Activated naive CD4-positive, alpha-beta T cell treated with anti-CD3 and anti-CD28 coated beads, Interleukin-2, amount 50 U/mL, for 16 hours (primary cell): ENCODE measurements at places on chromosomes 11 and 22.
A peak's percentile ranks its signal among the peaks of the same experiment; 100 is the strongest.

DNA sequence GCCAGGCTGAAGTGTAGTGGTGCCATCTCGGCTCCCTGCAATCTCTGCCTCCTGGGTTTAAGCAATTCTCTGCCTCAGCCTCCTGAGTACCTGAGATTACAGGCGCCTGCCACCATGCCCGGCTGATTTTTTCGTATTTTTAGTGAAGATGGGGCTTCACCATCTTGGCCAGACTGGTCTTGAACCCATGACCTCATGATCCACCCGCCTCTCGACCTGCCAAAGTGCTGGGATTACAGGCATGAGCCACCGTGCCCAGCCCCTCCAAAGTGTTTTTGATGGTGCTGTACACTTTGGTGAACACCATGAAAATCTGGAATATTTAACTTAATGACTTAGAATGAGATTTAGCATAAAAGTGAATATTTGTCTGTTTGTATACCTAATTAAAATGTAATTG lies 5.6 kb downstream of the LUZP2 start:
- no peak for DNase-seq

DNA sequence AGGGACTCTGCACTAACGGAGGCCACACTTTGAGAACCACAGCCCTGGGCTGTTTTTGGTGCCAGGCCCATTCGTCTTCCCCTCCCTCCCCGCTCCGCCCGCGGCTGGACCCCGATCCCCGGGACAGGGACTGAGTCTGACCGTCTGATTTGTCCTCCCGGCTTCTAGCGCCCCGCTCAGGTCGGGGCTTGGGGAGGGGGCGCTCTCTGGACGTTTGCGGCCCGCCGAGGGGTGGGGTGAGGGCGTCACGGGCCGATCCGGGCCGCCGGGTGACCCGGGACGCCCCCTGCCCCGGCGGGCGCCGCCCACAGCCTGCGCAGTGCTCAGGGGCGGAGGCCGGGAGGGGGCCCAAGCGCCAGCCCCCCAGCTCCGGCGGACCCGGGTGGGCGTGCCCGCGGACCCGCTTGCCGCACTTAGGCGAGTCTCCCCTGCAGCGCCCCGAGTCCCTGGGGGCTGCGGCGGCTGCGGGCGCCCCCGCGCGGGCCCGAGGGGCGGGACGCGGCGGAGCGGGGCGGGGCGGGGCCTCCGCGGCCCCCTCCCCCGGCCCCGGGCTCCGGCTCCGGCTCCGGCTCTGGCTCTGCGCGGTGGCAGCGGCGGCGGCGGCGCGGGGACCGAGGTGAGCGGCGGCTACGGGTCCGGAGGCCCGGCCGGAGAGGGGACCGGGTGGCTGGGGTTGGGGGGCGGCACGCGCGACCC lies 33.7 kb upstream of the PRR5 start:
- peak; percentile 51 for DNase-seq

- no peak for DNase-seq
These were observed at the start of gene CASP1 for GRCh38 chr11:105034813-105035620. Gene CASP1, minus strand, starts transcription at chr11:105035144. Its CDS starts 31 bp downstream, at chr11:105035113.

DNA sequence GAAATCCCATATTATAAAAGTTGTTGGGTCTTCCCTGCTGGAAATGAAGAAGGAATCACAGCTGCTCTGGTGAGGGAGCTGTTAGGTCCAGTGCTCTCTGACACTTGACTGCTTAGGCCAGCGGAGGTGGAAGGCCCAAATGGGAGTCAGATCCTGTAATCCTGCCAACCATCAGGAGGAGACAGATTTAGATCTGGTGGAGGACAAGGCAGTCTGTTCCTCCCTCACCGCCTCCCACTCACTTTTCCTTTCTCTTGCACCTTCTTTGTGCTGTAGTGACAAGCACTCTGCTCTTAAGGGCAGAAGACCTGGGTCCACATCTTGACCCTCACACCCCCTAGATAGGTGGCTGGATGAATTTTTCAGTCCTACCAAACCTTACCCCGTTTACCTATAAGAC lies 59.7 kb upstream of the CHST1 start:
- no peak for DNase-seq

DNA sequence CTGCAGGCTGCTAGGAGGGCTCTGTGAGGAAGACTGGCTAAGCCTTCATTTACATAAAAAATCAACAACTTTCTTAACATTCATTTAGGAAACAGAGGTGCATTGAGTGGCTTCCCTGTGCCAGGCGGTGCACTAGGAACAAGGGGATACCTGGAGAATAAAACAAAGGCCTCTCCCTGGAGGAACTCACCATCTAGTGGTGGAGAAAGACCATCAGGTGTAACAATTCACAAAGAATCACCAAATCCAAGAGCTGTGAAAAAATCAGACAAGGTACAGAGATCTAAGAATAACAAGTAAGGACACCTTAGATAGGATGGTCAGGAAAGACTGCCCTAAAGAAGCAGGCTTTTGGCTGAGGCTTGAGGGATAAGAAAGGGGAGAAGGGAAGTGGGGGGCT lies 40.3 kb downstream of the CSNK2A3 start:
- no peak for DNase-seq

GRCh38 chr11:100719809-100720221 lies 32.7 kb downstream of the ARHGAP42 start:
- no peak for DNase-seq

DNA sequence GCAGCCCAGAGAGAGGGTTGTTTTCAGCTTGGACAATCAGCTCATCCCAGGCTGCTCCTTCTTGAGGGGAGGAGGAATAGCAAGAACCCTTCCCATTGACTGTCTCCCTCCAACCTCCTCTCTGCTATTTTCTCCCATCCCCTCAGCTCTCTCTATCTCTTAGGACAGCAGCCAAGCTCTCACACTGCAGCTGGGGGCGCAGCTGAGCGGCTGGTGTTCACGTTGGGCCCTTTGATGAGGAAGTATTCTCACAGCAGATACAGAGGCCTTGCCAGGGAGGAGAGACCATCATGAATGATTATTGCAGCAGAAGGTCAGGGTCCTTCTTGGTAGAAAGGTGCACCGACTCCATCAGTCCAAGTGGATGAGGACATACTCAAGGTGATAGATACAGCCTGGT lies 26.5 kb upstream of the CADM1 start:
- DNase-seq, result no peak

- no peak for DNase-seq
These were observed 65.1 kb downstream of the C11orf65 start for GRCh38 chr11:108402241-108402640.

DNA sequence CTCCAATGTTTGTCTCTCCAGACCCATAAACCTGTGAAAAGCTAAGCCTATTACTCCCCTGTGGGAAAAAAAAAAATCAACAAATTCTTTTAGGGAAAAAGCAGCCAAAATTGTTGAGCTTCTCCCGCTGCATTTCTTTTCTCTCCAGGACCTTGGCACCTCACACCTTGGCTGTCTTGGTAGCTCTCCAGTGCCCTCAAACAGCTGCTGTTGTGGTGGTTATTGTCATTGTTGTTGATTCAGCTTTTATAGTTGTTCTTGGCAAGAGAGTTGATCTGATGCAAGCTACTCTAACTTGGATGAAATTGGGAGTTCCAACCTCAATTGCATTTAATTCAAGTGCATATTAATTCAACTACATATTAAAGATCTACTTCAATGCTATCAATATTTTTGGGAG lies 516.9 kb upstream of the LARGE1 start:
- no peak for DNase-seq

DNA sequence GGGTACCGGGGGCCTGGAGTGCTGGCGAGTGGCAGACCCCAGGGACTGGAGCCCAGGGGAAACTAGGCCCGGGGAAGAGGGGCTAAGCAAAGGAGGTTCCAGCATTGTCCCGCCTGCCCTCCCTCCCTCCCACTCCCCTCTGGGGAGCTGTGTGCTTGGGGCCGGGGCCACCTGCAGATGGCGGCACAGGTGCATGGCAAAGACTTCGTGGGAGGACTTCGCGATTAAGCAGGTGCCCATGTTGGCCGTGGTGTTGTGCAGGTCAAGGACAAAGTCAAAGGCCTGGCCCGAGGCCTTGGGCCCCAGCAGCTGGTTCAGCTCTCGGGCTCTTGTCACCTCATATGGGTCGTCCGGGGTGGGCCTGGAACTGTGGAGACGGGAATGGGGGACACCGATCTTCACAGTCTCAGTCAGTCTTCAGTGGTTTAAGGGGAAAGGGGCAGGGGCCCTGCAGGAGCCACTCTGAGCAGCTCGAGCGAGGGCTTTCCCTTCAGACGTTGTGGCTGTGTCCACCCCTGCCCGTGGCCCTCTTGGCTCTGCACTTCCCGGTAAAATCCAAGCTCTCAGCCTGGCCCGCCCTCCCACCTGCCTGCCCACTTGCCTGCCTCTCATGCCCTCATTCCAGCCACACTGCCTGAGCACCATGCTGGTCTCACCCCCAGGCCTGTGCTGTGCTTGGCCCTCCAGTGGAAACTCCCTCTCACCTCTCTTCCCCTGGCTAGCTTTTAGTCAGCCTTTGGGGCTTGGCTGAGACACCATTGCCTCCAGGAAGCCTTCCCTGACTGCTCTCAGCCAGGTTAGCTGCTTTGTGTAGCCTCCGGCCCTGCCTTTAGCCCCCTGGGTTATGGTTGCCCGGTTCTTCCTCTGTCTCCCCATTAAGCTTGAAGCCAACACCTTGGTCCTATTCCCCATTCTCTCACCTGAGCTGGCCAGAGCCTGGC lies 4.7 kb downstream of the ACY3 start:
- no peak for DNase-seq

DNA sequence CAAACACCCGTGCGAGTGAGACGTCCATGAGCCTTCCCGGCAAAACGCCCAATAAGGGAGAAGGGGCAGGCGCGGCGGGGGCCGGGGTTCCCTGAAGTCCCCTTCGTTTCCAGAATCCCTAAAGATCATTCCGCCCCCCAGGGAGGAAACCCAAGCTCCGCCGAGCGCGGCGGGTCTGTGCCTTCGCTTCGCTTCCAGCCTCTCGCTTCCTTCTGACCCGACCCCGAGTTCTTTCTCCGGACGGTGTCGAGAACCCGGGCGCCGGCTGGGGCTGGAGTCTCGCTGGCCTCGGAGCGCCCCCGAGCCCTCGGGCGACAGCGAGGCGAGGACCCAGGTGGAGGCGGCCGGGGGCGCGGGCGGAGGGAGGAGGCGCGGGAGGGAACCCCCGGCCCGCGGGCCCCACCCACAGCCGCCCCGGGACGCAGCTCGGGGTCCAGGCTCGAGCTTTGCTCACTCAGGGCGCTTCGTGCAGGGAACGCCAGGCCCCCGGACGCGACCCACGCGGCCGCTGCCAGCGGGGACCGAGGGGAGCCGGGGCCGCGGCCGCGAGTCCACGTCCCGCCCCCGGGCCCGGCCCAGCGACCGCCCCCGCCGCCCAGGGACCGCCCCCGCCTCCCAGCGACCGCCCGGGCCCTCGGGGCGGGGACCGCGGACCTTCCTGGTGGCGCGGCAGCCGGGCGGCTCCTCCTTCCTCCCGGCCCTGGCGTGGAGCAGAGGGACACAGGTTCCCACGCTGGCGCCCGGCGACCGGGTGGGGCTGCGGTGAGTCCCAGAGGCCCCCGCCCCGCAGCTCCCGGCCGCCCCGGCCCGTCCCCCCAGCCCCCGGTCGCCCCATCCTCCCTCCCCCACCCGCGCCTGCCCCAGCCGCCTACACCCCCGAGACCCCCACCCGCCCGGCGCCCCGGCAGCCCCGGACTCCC lies at the start of gene PGGHG:
Gene PGGHG, plus strand, starts transcription at position 649 of the 920 bp plus-strand sequence. CDS start 691 bp downstream, outside the sequence.
- DNase-seq, result no peak

- no peak for DNase-seq
These were observed 35.8 kb downstream of the MAML2 start for GRCh38 chr11:96306933-96307775.

GRCh38 chr11:73157101-73158010 lies 15.2 kb upstream of the FCHSD2 start:
- no peak for DNase-seq

DNA sequence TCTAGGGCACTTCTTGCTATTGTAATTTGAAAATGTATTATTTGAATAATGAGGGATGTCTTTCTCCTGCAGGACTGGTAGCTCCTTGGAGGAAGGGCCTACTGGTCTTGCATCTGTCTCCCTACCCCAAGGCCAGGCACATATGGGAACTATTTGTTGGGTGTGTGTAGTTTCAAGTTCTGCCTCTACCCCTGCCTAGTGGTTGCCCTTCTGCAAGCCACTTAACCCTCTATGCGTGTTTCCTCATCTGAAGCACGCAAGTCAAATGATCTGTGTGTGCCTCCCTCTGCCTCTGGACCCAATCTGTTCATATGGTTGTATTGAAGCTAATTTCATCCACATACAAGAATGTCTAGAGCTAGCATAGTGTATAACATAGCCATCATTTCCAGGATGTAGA lies 67.0 kb downstream of the WNT11 start:
- no peak for DNase-seq

GRCh38 chr11:73907191-73907590 lies 30.4 kb downstream of the PAAF1 start:
- DNase-seq, result no peak

- no peak for DNase-seq
These were observed 37.5 kb downstream of the RBFOX2 start for GRCh38 chr22:35991168-35991567.

GRCh38 chr22:45683248-45683647 lies 11.6 kb downstream of the ATXN10 start:
- no peak for DNase-seq

DNA sequence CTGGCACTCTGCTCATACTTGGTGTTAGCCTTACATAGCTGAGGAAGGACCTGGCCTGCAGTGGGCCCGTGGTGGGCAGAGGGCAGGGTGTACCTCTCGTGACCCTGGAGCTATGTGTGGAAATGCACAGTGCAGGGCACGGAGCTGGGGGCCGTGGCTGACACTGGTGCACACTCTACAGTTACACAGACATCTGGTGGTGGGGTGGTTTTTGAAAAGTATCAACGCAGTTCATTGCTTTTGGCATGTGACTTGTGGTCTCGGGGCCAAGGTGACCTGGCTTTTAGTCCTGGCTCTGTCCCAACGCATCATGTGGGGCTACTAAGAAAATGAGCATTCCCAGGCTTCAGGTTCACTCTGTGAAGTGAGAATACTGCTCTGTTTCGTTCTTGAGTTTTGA lies 553.6 kb downstream of the NTM start:
- no peak for DNase-seq

DNA sequence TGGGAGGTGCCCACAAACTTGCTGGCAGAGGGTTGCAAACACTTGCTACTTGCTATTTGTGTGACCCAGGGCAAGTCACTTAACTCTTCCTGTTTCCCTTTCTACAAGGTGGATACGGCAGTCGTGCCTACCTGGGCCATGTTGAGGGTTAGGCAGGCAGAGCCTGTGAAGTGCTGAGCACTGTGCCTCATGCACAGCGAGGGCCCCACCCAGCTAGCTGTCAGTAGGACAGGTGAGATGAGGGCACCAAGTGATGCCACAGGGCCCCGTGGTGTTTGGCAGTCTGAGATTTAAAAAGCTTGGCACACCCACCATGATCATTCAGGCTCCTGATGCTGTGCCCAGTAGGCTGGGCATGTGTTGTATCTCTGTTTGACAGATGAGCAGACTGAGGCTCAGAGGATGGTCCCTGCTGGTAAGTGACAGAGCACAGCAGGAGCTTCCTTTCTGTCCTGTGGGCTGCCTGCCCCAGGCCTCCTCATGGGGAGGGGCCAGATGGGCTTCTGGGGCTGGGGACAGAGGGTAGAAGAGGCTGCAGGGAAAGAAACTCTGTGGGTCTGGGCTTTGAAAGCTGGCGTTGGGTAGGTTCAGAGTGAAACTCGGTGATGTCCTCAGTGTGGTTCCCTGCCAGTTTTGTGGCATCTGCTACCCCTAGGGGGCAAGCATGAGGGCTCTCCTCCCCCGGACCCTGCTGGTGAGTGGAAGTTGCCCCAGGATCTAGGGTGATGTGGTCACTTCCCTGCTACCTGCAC lies 59.3 kb downstream of the TSPAN18 start:
- DNase-seq, result no peak
